NCI-H524 (cell line): ENCODE measurements at places on chromosomes 7 and 10.
A peak's percentile ranks its signal among the peaks of the same experiment; 100 is the strongest.

DNA sequence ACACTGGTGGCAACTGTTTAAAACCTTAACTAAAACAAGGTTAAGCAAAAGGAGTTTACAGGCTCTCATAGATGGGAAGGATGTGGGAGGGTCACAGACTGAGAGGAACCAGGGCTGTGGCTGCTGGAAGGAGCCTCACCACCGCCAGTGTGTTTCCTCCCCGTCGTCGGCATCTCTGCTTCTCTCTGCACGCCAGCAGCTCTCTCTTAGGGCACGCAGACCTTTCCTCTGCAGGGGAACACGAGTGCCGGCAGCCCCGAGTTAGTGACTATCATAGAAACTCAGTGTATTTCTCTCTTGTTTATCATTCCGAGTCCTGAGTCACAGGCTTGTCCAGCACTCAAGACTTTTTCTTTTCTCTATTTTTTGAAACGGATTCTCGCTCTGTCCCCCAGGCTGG lies 8.1 kb upstream of the SH2D4B start:
- no peak for DNase-seq

GRCh38 chr10:18456984-18457383 lies 194.4 kb downstream of the NSUN6 start:
- DNase-seq, result no peak

- DNase-seq, result no peak
These were observed 29.7 kb downstream of the EBF3 start for GRCh38 chr10:129934196-129934925.

- peak; percentile 66 for DNase-seq
These were observed at the start of gene FGFR2 for GRCh38 chr10:121598263-121599249. Gene FGFR2 (minus strand): TSS chr10:121598444. CDS start chr10:121593817, 4,627 bp downstream.

DNA sequence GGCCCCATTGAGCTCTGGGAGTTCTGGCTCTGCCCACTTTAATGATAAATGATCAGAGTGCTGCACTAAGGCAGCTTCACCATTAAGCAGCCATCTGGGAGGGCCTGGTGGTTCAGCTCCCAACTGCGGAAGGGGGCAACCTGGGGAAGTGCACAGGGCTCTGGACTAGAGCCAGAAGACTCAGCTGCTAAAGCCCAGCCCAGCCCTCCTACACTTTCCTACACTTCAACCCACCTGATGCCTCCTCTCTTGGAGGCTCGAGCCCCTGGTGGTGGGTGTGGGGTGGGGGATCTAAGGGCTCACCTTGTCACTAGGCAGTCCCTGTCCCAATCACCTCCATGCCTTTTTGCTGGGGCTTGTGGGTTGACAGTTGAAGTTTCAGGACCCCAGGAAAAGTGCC lies 60.6 kb upstream of the ANTXRL start:
- DNase-seq, result peak; percentile 26

GRCh38 chr7:111765751-111766643 lies 203.7 kb upstream of the IMMP2L start:
- DNase-seq, result no peak

- no peak for DNase-seq
These were observed 188.1 kb upstream of the CELF2 start for GRCh38 chr10:10829576-10829975.

DNA sequence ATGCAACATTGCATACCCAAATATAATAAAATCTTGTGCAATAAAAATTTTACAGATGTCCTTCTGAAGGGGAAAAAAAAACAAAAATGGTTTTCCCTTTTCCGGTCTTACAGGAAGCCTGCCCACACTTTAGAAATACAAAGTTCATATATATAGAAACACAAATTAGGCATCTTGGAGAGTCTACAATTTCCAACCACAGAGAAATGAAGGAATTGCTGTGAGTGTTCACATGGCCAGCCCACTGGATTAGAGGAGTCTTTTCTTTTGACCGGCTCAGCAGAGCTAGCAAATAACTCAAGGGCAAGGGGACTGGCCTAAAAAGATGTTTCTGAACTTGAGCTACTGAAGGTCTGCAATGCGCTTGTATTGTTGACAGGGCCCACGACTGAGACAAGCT lies 92.4 kb downstream of the GLI3 start:
- DNase-seq, result no peak

GRCh38 chr10:12594448-12594944 lies 245.1 kb downstream of the CAMK1D start:
- DNase-seq, result no peak

GRCh38 chr10:131446171-131446570 lies 134.7 kb upstream of the TCERG1L start:
- no peak for DNase-seq

DNA sequence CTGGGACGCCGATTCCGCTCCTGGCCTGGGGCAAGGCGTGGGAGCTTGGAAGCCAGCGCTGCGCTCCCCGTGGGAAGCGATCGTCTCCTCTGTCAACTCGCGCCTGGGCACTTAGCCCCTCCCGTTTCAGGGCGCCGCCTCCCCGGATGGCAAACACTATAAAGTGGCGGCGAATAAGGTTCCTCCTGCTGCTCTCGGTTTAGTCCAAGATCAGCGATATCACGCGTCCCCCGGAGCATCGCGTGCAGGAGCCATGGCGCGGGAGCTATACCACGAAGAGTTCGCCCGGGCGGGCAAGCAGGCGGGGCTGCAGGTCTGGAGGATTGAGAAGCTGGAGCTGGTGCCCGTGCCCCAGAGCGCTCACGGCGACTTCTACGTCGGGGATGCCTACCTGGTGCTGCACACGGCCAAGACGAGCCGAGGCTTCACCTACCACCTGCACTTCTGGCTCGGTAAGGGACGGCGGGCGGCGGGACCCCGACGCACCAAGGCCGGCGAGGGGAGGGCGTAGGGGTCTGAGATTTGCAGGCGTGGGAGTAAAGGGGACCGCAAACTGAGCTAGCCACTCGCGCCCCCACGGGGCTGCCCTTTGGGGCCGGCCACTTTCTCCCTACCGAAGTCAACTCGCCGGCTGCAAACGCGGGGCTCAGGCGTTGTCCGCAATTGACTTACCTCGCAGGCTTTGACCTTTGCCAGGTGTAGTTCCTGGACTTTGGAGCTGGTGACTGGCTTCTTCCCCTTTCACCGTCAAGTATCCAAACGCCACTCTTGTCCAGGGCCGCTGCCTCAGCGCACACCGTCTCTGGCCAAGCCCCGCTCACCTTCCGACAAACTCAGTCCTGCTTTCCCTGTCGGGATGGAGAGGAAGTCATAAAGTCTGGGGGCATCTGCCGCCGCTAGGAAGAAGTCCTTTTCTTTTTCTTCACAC lies at the start of gene SCIN:
Gene SCIN (plus strand): TSS at position 187 of the 928 bp plus-strand sequence. CDS start 67 bp downstream, at position 254.
- peak; percentile 66 for DNase-seq

GRCh38 chr7:3069771-3070449 lies 26.2 kb upstream of the CARD11 start:
- no peak for DNase-seq

DNA sequence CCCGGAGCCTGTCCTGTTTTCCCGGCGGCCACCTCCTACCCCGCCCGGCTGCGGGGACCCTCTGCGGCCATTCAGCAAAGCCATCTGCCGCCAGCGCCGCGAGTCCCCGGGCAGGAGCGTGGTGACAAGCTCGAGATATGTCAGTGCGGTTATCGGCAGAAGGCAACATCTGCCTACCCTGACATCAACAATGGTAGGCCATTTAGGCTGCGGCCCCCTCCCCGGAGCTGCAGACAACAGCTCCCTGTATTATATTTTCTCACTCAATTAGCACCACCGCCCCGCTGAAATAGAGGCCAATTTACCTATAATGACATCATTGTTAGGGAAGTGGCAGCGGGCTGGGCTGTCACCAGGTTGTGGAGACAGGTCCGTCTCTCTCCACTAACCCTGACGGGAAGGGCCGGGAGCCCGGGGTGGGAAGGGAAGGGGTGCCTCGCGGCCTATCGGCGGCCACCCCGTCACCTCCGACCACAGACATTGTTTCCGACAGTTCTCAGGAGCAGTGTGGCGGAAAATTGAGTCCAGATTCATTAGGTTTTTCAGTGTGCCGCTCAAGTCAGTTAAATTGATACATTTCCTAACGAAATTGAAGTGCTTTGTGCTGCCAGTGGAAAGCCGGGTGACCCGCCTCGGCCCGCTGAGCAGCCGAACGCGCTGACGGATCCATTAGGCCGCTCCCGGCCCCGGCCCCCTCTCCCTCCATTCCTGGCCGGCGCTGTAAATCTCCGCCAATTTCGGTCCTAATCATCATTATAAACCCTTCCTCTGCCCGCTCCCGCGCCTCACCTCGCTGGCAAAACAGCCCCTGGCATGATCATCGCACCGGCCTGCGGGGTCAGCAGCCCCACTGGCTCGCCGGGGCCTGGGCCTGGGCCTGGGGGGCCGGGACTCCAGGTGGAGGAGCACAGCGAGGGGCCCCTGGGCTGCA lies 43.0 kb downstream of the UNCX start:
- peak; percentile 59 for DNase-seq

DNA sequence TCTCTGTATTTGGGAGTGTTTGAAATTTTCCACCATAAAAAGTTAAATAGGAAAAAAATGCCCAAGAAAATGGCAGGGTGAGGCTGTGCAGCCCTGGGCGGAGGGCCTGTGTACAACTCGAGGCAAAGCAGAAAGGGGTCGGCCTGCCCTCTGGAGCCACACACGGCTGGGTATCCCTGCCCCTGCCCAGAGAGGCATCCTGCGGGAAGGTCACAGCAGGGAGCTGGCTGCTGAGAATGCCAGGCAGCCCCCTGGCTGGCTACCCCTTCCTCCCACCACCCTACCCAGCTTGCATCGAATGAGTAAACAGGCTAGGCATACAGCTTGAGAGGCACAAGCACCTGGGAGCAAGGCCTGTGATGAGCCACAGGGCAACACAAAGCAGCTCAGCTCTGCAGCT lies 46.1 kb downstream of the CAMK2B start:
- DNase-seq, result no peak

- no peak for DNase-seq
These were observed 9.6 kb upstream of the PDCD4 start for GRCh38 chr10:110861930-110862649.

DNA sequence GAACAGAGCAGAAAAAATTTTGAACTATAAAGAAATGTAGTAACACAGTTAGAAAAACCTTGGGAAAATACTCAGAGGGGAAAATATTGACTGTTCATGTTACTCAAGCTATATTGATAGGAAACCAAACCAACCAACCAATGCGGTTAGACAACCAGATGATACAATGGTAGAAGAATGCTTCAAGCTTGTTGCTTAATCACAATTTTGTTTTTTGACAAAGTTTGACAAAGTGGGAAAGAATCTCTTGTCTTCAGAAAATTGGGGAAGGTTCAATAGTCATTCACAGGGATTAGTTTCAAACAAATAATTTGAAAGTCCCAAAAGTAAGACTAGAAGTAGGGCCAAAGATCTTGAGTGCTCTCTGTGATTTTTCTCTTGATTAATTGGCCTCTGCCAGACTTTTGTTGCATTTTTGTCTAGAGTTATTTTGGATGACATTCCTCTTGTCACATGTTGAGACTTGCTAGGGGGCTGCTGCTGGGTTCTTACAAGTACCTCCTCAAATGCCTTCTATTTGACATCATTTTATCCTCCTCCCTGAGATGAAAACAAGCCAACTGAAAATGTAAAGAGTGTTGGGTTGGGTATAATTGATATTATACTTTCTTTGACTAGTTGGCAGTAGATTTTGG lies 233.1 kb upstream of the PHYHIPL start:
- no peak for DNase-seq

GRCh38 chr10:130924138-130924819 lies 387.2 kb downstream of the TCERG1L start:
- DNase-seq, result no peak

- no peak for DNase-seq
These were observed 256.3 kb upstream of the MAGI2 start for GRCh38 chr7:79709574-79710409.

- DNase-seq, result no peak
These were observed 215.0 kb downstream of the TNS3 start for GRCh38 chr7:47366960-47367359.

DNA sequence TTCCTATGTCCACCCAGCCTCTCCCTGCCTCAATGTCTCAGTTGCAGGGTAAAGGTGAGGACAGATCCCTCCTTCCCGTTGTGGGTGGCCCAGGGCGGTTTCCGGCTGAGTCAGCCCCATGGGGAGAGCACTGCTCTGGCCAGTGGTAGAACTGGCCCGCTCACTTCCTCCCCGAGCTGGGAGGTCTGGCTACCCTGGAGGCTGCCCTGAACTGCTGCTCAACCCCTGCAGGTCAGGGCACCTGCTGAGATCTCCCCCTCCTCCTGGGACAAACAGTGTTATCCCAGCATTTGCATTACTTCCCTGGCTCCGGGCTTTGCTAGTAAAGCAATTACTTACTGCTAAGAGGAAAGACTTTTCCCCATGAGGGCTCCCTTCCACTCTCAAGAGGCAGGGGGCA lies 21.4 kb upstream of the IMPDH1 start:
- DNase-seq, result no peak

DNA sequence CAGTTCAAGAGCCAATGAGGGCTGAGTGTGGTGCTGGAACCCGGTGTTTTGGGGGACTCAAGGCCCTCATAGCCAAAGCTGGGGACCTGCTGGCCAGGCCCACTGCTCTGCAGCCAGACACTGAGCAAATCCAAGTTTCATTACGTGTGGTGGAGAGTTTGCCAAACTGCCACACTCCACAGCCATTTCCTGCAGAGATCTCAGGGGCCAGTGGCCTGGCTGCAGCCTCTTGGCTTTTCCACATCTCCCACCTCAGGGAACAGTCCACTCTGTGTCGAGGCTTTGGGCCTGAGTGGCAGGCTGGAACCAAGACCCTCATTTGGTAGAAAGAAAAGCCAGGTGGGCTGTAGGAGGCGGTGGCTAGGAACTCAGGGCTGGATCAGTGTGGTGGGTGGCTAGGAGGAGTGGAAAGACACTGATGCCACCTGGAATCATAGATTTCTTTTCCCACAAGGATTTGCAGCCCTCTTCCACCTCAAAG lies 3.2 kb downstream of the HOXA11 start:
- DNase-seq, result no peak

DNA sequence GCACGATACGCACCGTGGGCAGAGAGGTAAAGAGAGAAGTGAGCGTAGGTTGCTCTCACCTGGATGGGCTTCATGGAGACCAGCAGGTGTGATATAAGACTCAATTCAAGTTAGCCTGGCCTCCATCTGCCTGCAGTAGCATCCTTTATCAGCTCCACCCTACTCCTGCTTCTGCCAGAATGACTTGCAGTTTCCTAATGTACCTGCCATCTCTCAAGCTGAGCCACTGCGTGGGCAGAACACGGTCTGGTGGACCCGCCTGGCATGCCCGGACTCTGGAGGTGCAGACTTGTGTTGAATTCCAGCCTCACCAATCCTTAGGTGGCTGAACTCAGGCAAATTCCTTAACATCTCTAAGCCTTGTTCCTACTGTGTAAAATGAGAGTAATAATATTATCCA lies 64.3 kb downstream of the STEAP1B start:
- DNase-seq, result no peak

DNA sequence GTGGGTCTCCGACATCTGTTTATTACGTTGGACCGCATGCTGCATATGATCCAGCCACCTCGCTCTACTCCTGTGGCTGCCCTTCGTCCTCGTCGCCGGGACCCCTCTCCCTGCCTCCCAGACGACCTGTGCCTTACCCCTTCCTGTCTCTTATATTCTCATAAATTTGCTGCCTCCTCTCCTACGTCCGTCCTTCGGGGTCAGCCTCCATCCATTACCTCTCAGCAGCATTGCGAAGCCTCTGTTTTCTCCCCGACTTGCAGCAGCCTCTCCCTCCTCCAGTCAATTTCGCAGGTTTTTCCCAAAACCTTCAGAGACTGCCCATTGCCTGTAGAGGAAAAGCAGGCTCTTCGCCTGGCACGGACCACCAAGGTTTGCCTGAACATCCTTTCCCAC lies 39.4 kb upstream of the LEP start:
- no peak for DNase-seq

- DNase-seq, result no peak
These were observed at the start of gene PIK3CG for GRCh38 chr7:106865130-106866041. Gene PIK3CG (plus strand): TSS chr7:106865282. CDS start chr7:106867562, 2,280 bp downstream.
